ENCODE measurements at places on chromosomes 1 and 21.

GRCh38 chr1:154605534-154605933 is 2.5 kb downstream of the ADAR start:
- no peak for DNase-seq

DNA sequence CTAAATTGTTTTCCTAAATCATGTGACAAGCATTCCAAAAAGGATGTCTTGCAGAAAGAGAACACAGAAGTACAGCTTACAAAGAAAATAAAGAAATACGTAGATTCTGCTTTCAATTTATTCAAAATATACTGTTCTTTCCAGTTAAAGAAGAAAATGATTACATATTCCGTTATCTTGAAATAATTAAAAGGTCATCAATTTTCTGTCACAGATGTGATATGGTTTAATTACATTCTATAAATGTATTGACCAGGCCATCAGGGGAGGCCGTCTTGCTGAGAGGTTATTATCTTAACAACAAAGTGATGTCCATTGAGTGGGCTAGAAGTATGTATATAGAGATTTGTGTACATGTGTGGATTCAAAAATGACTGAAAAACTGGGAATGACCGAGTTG is 432.9 kb downstream of the SETD4 start:
- DNase-seq = no peak

- no peak for DNase-seq
Measured at GRCh38 chr1:246591504-246591903, 25.2 kb downstream of the CNST start.

DNA sequence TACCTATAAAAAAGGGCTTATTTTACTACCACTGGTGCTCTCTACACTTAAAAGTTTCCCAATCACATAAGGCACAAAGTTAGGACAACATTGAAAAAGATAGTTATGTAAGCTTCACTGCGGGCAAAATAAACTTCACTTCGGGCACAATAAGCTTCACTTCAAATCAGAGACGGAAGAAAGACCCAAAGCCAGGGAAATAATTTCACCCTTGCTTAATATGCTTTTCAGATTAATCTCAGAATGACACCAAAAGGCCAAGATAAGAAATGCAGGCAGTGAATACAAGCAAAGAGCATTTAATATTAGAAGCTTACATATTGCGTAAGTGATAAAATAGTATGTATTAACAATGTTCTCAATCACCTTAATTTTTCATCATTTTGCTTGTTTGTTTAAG is 444.2 kb downstream of the SETD4 start:
- DNase-seq = no peak

DNA sequence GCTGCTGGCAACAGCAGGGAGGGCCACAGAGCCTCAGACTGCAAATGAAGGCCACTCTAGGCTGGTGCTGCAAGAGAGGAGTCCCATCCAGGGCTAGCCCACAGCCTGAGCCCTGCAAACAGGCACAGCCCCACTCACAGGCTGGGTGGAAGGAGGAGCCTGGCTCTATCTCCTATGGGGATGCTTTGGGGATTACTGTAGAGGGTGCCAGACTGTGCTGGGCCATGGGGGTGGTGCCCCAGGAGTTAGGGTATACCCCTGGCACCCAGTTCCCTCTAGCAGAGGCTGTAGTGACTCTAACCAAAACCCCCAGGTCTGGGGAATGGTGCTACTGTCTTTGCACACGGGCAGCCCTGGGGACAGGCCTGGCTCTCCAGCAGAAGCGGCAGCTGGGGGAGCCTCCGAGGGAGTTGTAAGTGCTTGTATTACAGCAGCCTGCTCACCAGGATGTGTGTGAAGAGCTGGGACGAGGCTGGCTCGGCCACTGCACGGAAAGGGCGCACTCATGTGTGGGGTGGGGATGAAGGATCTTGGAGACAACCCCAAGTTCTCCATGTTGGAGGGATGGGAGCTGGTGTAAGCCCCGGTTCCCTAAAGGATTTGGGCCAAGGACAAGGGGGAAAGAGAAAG is 23.4 kb upstream of the EVA1B start:
- DNase-seq = no peak

DNA sequence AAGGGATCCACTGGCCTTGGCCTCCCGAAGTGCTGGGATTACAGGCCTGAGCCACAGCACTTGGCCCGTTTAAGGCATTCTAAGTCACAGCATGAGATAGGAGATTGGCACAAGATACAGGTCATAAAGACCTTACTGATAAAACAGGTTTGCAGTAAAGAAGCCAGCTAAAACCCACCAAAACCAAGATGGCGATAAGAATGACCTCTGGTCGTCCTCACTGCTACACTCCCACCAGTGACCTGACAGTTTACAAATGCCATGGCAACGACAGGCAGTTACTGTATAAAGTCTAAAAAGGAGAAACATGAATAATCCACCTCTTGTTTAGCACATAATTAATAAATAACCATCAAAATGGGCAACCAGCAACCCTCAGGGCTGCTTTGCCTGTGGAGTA is 33.3 kb upstream of the RCC2 start:
- no peak for DNase-seq

- no peak for DNase-seq
Measured at GRCh38 chr1:172354291-172355274, 65.9 kb upstream of the C1orf105 start.

- no peak for DNase-seq
Measured at GRCh38 chr1:158945061-158945460, 13.7 kb downstream of the PYHIN1 start.

DNA sequence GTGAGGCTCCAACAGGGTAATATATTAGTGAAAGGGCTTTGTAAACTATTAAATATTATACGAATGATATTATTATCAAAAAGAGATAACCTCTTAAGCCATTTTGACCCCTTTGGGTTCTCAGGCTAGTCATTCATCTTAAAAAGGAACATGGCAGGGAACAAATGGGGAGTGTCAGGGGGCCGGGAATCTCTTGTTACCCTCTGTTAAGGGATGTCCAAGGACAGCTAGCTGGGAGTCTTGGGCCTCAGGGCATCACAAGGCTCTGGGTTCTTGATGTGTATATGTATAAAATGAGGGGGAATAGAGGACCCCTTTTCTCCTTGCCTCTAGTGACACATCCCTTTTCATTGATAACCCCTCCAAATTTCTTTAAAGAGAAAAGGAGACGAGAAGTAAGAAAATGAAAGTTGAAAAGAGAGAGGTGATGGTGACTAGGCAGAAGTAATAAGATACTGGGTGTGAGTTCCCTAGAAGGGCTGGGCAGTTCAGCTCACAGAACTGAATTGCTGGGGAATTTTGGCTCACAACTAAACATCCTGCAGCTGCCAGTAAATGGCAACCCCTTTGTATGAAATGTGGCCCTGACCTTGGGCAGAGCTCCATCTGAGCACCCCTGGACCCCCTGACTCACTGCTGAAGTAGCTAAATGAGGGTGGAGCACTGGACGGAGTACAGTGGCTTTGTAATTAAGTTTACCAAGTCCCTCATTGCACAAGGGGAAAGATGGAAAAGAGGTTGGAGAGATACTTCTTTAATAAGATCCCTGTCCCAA is 20.0 kb upstream of the ZNF326 start:
- no peak for DNase-seq

- no peak for DNase-seq
Measured at GRCh38 chr1:28640766-28641165, 2.1 kb downstream of the TAF12 start.

- no peak for DNase-seq
Measured at GRCh38 chr1:29478879-29479278, 242.6 kb downstream of the PTPRU start.

DNA sequence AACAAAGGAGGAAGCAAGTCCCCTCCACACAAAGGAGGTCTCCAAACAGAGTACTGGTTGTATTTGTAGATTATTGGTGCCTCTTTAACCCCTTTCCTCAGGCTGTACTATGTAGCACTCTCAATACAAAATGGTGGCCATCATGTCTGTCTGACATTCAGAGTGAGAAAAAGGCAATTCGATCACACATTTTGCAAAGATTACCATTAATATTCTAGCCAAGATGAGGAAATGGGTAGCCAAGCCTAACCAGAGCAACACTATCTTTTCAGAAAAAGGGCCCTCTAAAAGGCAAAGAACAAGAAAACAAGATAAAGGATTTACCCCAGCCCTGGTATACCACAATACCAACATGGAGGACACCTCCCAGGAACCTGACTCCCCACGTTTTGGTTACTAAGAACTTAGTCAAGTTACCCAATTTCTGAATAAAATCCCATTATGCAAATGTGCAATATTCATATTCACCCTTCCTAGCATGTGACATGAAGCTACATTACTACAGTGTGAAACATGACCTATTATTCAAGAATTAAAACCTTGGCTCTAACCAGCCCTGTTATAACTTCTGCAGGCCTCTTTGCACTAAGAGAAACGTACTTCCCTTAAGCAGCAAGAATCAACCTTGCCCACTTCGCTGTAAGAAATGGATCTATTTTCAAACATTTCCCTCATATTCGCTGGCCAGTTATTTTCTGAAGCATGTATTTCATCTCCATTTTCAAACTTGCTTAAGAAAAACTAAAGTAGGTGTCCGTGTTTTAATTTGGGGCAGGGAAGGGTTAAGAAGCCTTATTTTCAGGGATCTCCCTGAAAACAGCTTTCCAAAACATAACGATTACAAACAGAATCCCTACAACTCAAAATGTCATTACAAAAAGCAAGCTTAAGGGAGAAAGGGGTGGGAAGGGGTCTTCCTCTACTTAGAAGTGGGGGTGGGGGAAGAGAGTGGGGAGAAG is 2.1 kb downstream of the KDM5B start:
- DNase-seq = no peak

DNA sequence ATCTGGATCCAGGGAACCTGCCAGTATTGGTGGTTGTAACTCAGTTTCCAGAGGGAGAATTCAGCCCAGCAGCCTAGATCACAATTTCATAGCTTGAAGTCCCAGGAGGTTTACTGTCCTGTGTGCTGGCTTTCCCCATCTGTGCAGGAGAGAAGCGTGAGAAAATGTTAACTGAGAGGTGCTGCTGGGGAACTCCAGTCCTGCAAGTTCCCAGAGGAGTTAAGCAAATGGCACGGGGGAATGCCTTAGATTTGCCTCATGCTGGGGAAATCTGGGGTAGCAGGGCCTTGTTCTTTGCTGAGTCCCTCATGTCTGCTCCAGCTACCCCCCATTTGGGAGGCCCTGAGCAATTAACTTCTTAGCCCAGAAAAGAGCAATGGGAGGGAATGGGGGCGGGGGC is 25.1 kb upstream of the SLAMF6 start:
- DNase-seq = no peak

GRCh38 chr21:44820851-44821250 is 3.0 kb upstream of the SUMO3 start:
- no peak for DNase-seq

DNA sequence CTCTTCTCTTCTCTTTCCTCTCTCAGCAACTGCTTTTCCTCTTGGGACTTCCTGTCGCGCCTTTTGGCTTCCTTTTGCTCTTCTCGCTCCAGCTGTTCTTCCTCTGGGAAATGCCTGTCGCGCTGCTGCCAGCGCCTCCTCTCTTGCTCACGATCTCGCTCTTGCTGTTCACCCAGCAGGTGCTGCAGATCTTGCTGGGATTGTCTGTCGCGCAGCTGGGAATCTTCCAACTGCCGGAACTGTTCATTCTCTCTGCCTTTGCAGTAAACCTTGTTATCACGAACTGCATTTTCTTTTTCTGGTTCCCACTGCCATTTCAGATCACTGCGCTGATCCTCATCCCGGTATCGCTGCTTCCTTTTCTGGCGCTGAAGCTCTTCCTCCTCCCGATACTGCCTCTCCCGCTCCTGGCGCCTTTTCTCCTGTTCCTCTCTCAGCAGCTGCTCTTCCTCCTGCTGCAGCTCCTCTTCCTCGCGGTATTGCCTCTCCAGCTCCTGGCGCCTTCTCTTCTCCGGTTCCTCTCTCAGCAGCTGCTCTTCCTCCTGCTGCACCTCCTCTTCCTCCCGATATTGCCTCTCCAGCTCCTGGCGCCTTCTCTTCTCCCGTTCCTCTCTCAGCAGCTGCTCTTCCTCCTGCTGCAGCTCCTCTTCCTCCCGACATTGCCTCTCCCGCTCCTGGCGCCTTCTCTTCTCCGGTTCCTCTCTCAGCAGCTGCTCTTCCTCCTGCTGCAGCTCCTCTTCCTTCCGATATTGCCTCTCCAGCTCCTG is 5.8 kb downstream of the TCHH start:
- DNase-seq = no peak

GRCh38 chr1:22772014-22772413 is 61.4 kb downstream of the EPHB2 start:
- no peak for DNase-seq

DNA sequence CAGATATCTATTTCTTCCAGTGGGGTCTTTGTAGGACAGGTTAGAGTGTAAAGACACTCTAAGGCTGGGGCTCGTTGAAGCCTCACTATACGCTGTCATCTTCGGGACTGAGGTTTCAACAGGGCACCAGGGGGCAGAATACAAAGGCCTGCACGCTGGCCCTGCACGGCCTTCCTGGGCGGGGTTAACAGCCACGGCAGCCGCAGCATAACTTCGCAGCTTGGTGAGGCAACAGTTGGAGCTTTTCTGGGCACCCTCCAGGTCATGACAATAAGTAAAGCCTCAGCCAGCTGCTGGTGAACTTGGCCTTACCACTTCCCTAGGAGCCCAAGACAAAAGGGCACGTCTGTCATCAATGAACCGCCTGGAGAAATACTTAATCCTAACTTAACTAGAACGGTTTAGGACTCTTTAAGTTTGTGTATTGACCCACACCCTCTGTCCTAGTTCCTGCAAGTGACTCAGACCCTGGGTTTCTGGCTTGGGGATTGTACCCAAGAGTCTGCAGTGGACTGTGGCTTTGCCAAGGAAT is 2.3 kb upstream of the RUNX1 start:
- DNase-seq = peak; percentile 66

GRCh38 chr1:116382857-116383483 is 9.9 kb downstream of the ATP1A1 start:
- no peak for DNase-seq

GRCh38 chr1:230797376-230797920 is 50.3 kb downstream of the CAPN9 start:
- no peak for DNase-seq

DNA sequence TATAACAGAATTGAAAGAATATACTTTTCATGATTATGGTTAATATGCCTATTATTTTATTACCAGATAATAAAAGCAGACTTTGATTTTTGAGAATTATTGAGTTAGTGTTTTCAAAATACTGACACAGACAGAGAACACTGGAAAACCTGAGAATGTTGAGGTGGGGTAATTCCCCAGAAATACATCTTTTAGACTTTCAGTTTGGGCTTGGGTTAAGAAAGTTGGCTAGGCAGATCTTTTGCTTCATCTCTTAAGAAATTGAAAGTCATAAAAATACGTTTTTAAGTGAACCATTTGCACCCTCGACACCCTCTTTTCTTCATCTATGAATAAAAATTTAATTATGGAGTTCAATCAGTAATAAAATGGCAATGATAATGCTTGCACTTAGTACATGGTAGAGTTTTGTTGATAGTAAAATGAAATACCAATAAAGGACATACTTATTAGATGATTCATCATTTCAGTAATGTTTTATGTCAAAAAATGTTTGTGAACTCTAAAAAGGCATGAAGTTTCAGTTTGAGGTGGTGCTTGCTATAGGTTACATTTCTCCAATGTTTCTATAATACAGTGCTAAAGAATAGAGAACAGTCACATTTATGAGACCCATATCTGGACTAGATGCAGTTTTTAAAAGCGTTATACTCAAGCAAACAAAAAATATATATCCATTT is 1.9 kb upstream of the SAMSN1 start:
- no peak for DNase-seq

Measured in stimulated activated CD4-positive, alpha-beta T cell treated with anti-CD3 and anti-CD28 coated beads, Interleukin-15, amount 100 ng/mL, for 1 hour (primary cell).